Activated CD4-positive, CD25-positive, alpha-beta regulatory T cell treated with anti-CD3 and anti-CD28 coated beads, Interleukin-2, amount 50 U/mL, for 16 hours (primary cell): ENCODE measurements at places on chromosomes 3 and 15.

DNA sequence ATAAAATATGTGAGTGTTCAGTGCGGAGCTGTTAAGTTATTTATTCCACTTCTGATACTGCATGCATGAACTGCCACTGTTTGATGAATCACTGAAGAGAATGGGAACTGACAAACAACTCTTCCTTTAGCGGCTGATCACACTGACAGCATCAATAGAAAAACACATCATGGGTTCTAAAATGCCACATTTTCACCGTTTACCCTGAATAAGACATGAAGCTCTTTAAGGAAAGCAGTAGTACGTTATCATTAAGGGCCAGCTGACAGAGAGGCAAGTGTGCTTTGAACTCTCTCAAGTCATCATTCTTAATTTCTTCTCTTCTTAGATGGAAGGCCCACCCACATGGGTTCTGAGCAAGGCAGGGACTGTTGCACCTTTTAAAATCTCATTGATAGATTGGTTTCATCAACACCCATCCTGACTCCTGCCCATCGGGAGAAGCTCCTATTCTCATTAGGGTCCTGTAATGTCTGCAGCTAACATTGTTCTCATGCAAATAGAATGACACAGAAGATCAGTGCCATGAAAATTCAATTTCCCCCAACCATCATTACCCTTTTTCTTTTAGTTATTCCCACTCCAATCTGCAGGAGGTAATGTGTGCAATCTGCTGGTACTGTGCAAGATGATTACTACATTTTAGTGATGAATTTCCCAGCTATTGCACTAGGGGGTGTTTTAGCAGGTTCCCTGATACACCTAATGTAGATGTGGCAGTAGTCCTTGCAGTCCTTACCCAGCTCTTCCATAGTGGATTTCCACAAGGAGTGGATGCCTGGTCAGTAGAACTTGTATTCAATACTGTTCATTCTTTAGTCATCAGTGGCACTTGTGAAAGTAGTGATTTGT lies 119.1 kb downstream of the ROBO2 start:
- no peak for DNase-seq

DNA sequence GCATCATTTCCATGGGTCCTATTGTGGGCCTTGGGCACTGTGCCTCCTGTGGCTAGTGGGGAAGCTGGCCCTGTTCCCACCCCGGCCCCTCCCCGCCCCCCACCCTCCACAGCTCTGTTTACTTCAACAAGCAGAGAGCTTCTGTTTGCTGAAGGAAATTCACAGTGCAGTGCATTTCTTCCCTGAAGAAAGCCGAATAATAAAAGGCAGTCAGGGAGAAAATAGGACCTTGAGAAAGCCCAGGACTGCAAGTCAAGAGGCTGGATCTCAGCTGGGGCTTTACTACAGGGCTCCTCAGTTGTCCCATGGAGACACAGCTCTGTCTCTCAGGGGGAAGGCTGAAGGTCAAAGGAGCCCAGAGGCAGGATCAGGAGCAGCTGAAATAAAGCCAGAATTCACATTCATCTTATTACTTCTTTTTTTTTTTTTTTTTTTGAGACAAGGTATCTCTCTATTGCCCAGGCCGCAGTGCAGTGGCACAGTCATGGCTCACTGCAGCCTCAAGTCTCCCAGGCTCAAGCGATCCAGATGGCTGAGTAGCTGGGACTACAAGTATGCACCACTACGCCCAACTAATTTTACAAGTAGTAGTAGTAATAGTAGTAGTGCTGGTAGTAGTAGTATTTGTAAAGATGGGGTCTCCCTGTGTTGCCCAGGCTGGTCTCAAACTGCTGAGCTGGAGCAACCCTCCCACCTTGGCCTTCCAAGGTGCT lies 33.0 kb upstream of the LACTB start:
- no peak for DNase-seq

GRCh38 chr15:51104512-51104911 lies 9.8 kb upstream of the TNFAIP8L3 start:
- no peak for DNase-seq

DNA sequence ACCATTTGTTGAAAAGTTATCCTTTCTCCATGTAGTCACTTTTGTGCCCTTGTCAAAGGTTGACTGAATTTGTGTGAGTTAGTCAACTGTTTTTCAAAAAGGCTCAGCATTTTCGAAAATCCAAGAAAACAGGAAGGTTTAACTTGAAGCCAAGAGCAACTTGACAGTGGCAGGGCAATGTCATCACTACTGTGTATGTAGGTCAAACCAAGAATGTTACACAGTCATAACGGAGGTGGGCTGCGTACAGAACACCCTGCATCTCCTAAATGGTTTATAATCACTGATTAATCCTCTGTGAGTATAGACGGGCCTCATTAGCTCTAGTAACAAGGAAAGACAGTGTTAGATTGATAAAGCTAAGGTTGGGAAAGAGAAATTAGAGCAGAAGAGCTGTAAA lies 1064.9 kb downstream of the FHIT start:
- no peak for DNase-seq
